ENCODE measurements at places on chromosomes 7 and 10. TPM values are rescaled to one million over a fixed set of nuclear protein-coding genes. Genes with fewer than 3 reads are reported as not detected.

Gene DNA2
- 51.4 TPM for total RNA-seq

Gene SMO
- 0.20 TPM for total RNA-seq

Gene TFEC
- not detected for total RNA-seq

Gene CCM2
- total RNA-seq: 88.3 TPM

DNA sequence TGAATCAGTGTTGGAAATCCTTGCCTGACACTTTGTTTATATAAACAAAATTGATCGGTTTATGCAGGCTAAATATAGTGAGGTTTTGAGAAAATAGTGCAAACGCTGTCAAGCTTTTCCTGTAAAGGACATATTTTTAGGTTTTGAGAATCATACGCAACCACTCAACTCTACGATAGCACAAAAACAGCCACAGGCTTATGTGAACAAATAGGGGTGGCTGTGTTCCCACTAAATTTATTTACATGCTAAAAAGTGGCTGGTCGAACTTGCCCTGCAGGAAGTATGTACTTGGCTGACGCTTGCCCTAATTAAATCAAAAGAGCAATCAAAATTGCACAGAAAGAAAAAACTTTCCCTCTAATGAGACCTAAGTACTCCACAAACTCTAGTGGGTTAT is 234.7 kb upstream of the CACNA2D1 start:
- H3K27ac ChIP-seq: peak overlapping the region; percentile 77
- no peak for DNase-seq
- H3K4me1 ChIP-seq: peaks cover 16% of the 10 kb centered on the region
- H3K36me3 ChIP-seq: no peaks in the 10 kb centered on the region
- H3K4me3 ChIP-seq: no peak overlapping the region
- no peaks in the 10 kb centered on the region for H3K27me3 ChIP-seq

DNA sequence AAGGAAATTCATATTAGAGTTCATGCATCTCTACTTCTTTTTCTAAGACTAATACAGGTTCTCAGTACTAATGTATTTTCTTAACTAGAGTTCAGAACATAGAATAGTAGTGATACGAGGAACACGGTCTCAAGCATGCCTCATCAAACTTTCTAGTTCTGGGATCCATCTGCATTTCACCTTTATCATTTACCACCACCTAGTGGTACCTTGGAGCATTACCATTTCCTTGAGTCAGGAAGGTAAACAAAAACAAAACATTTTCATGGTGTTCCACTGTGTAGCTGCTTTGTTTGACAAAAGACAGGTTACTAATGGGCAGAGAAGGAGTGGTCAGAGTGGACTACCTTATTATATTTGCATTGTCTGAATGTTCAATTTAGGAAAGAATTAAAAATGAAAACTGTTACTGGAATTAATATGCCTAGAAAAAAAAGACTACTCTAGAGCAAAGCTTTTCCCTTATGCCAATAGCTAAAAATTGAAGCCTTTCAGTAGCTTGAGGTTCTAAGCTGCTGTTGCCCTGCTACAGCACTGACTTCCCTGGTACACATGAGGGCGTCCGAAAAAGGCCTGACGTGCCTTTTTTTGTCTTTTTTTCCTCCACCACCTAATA is 44.5 kb downstream of the STARD3NL start:
- H3K36me3 ChIP-seq: peaks cover 12% of the 10 kb centered on the region
- no peak overlapping the region for H3K4me3 ChIP-seq
- H3K27me3 ChIP-seq: no peaks in the 10 kb centered on the region

DNA sequence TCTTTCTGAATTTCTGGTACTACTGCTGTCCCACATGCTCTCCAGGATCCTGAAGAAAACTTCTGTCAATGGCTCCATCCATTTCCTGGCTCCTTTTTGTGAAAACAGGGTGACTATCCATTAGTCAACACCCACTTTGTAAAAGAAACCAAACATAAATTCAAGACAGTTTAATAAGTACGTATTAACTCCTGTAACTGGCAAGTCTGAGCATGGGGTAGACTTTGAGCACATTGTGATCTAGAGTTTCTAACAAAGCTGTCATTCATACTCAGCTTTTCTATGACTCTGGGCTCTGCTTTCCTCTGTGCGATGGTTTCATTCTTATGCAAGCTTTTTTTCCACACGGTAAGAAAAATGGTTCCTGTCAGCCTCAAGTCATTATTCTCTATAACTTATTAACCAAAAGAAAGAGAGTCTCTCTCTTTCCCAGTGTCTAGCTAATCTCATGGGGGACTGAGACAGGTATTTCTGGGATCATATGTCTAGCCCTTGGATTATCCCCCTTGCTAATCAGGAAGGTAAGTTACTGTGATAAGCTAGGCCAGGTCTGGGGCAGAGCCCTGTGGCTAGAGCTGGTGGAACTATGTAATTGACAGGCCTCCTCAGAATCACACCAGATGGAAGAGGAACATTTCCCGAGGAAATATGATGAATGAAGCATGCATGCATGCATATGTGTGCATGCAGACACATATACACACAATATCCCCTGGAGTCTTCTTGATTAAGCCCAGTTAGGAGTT is 98.5 kb downstream of the GNAI1 start:
- H3K4me1 ChIP-seq: no peaks in the 10 kb centered on the region
- H3K36me3 ChIP-seq: no peaks in the 10 kb centered on the region
- H3K27ac ChIP-seq: no peak overlapping the region
- H3K4me3 ChIP-seq: no peak overlapping the region

- no peak overlapping the region for H3K4me3 ChIP-seq
- H3K4me1 ChIP-seq: no peaks in the 10 kb centered on the region
- no peaks in the 10 kb centered on the region for H3K36me3 ChIP-seq
These were observed 50.4 kb downstream of the TFEC start for GRCh38 chr7:115980159-115980558.

DNA sequence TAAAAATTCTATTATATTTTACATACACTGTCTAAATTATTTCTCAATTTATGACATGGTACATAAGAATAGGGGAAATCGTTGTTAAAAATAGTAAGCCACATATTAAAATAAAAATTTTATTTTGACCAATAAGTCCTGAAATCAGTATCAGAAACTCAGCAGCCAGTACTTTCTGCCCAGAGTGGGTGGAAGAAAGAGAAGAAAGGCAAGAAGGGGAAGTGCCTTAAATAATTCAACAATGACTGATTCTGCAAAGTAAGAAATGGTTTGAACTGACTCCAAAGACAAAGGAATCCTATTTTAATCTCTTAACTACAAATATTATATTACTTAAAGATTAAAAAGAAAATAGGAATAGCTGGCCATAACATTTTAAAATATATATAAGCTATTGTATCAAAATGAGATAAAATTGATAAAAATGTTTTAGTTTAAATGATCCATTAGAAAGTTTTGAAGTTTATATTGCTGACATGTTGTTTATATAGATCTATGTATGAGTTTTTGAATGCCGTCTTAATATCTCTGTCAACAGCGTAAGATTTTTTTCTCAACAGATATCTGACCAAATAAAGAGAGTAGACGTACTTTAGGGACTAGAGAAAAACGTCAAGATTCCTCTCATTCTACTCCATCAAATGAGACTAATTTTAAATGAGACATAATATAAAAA is 30.2 kb upstream of the NRCAM start:
- H3K4me1 ChIP-seq: no peaks in the 10 kb centered on the region
- no peaks in the 10 kb centered on the region for H3K27me3 ChIP-seq
- no peak overlapping the region for H3K4me3 ChIP-seq

GRCh38 chr7:31819031-31819430 is 132.0 kb downstream of the PPP1R17 start:
- H3K4me1 ChIP-seq: no peaks in the 10 kb centered on the region
- no peak for DNase-seq
- no peak overlapping the region for H3K4me3 ChIP-seq

DNA sequence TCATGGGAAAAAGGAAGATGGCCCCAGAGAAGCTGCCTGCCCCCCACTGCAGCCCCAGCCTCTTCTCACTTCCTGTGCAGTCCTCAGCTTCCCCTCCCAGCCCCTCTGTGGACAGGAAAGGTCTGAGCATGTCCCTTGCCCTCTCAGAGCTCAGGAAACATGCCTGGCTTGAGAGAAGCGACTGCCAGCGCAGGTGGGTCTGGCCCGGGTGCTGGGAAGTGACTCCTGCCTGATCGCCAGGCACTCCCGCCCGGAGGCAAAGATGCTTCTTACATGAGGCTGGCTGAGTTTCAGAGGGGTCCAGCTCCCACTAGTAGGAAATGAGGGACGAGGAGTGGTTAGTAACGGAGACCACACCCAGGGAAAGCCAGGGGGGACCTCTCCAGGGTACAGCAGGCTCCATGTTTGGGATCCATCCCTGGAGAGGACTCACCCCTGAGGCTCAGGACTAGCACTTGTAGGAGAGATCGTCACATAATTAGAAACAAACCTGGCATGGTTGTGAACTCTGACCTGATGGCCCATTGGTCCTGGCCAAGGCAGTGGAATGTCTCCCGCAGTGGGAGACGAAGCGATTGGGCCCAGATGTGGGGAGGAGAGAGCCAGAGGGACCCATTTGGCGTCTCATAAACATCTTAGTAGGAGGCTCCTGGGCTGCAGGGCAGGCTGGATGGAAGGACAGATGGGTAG is 12.3 kb downstream of the ELN start:
- H3K27ac ChIP-seq: no peak overlapping the region
- no peaks in the 10 kb centered on the region for H3K36me3 ChIP-seq
- H3K4me1 ChIP-seq: no peaks in the 10 kb centered on the region
- H3K4me3 ChIP-seq: no peak overlapping the region

GRCh38 chr7:6271060-6271658 is 1.3 kb downstream of the CYTH3 start:
- peaks cover 13% of the 10 kb centered on the region for H3K4me1 ChIP-seq

Measured in activated naive CD4-positive, alpha-beta T cell treated with anti-CD3 and anti-CD28 coated beads for 36 hours (primary cell).